ENCODE measurements at places on chromosomes 2 and 18.
A peak's percentile ranks its signal among the peaks of the same experiment; 100 is the strongest.

DNA sequence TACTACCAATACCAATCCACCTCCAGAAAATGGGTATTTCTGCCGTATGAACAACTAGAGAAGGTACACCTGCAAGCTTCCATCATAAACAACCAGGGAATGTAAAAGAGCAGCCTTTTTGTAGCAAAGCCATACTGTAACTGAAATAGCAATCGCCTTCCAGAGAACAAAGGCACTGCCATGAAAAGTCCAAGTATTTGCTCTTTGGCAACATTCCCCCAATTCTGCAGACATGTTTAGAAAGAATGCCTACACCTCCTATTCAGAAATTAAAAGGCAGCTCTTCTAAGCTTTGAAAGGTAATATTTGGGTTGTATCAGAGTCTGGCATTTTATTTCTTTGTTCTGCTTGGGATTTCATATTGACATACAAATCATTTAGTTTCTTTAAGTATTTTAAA, 487.7 kb downstream of the ERBB4 start:
- H3K4me1 ChIP-seq = no peaks in the 10 kb centered on the region
- H3K27me3 ChIP-seq = no peaks in the 10 kb centered on the region
- H3K27ac ChIP-seq = no peak overlapping the region

DNA sequence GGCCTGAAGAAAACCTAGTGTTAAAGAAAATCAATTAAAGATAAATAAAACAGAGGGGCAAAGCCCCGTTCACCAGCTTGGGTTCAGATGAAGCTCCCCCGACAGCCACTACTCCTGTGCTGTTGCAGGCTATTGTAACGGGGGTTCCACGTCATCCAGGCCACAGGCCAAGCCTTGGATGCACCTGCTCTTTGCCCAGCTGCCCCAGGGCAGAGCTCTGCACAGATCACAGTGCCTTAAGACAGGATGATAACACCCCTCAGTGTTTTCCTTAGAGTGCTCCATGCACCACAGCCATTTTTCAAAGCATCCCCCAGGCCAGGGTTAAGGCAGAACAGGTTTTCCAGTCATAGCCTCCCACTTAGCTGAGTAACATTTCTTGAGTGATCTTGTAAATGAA, 32.0 kb downstream of the FASTKD2 start:
- H3K27me3 ChIP-seq = no peaks in the 10 kb centered on the region
- H3K4me3 ChIP-seq = no peak overlapping the region
- H3K4me1 ChIP-seq = peaks cover 19% of the 10 kb centered on the region
- no peak for DNase-seq

DNA sequence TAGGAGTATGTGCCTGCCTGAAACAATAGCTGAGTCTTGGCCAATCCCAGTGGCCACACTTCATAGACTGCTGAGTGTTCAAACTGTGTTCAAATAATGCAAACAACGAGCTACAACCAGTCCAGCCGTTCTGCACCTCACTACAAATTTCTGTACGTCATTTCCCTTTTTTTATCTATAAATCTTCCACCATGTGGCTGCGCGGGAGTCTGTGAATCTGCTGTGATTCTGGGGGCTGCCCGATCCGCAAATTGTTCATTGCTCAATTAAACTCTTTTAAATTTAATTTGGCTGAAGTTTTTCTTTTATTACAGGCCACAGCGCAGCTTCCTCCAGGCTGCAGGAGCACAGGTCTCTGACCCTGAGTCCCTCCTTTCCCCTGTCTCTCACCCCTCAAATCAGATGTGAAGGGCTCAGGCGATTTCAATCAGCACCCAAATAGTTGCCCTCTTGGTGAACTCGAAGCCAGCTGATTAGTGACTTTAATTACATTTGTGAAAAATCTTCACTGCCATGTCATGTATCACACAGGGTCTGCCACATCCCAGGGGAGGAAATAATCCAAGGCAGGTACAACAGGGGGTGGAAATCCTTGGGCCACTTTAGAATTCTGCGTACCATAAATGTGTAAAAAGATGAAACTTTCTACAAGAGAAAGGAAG, 145.6 kb downstream of the NDUFA10 start:
- H3K36me3 ChIP-seq = no peaks in the 10 kb centered on the region
- DNase-seq = no peak
- no peaks in the 10 kb centered on the region for H3K27me3 ChIP-seq
- no peaks in the 10 kb centered on the region for H3K4me1 ChIP-seq
- H3K4me3 ChIP-seq = no peak overlapping the region

DNA sequence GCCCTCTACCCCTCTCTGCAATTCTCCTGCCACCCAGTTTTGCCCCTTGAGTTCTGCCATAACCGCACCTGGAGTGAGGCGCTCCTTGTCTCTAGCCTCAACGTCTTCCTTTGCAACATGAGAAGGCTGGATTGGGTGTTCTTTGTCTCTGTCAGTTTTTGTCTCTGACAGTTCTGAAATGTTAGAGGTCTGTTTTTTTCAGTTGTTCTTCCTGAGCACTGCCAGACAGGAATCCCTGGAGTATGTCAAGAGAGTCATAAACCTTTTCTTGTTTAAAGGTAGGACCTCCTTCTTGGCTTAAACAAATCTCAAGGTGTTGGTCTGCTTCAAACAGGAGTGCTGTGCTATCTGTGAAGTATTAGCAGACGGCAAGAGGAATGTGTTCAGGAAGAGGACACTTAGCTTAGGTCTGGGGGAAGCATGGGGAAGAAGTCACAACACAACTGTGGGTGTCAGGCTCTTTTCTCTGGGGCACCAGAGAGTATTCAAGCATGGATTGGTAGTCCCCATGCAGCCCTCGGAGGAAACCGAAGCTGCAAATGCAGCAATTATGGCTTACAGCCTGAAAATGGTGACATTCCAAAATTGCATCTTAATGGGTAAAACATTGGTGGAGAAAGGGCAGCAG, 32.3 kb downstream of the AFF3 start:
- H3K4me1 ChIP-seq = peaks cover 11% of the 10 kb centered on the region
- no peaks in the 10 kb centered on the region for H3K27me3 ChIP-seq
- no peak for DNase-seq
- H3K27ac ChIP-seq = no peak overlapping the region

GRCh38 chr2:240631548-240632305, 6.4 kb downstream of the GPR35 start:
- no peaks in the 10 kb centered on the region for H3K4me1 ChIP-seq
- no peak for DNase-seq
- H3K4me3 ChIP-seq = no peak overlapping the region
- H3K36me3 ChIP-seq = no peaks in the 10 kb centered on the region
- H3K27me3 ChIP-seq = no peaks in the 10 kb centered on the region
- no peak overlapping the region for H3K27ac ChIP-seq

GRCh38 chr18:32455361-32455760, 15.3 kb downstream of the GAREM1 start:
- H3K4me1 ChIP-seq = peaks cover 35% of the 10 kb centered on the region
- no peak for DNase-seq
- peak overlapping the region; percentile 67 for H3K27ac ChIP-seq
- no peak overlapping the region for H3K4me3 ChIP-seq
- no peaks in the 10 kb centered on the region for H3K36me3 ChIP-seq

GRCh38 chr2:84840306-84840705, 40.6 kb downstream of the TRABD2A start:
- H3K36me3 ChIP-seq = no peaks in the 10 kb centered on the region
- no peak overlapping the region for H3K4me3 ChIP-seq
- no peak for DNase-seq
- no peaks in the 10 kb centered on the region for H3K27me3 ChIP-seq
- no peak overlapping the region for H3K27ac ChIP-seq
- H3K4me1 ChIP-seq = no peaks in the 10 kb centered on the region

GRCh38 chr18:31578126-31578525, 13.6 kb upstream of the TTR start:
- H3K4me1 ChIP-seq = no peaks in the 10 kb centered on the region
- H3K36me3 ChIP-seq = no peaks in the 10 kb centered on the region
- H3K4me3 ChIP-seq = no peak overlapping the region
- DNase-seq = no peak

- no peaks in the 10 kb centered on the region for H3K36me3 ChIP-seq
- H3K4me1 ChIP-seq = no peaks in the 10 kb centered on the region
- H3K27ac ChIP-seq = peak overlapping the region; percentile 96
- no peaks in the 10 kb centered on the region for H3K27me3 ChIP-seq
These were observed 1.2 kb downstream of the BABAM2 start for GRCh38 chr2:27891673-27892105.

- no peak for DNase-seq
- H3K4me1 ChIP-seq = no peaks in the 10 kb centered on the region
- no peak overlapping the region for H3K4me3 ChIP-seq
These were observed 318.9 kb upstream of the SYT4 start for GRCh38 chr18:43596105-43596712.

GRCh38 chr18:25827228-25827627, 263.2 kb downstream of the SS18 start:
- no peak overlapping the region for H3K27ac ChIP-seq
- DNase-seq = no peak
- H3K4me1 ChIP-seq = peaks cover 25% of the 10 kb centered on the region
- no peaks in the 10 kb centered on the region for H3K36me3 ChIP-seq

DNA sequence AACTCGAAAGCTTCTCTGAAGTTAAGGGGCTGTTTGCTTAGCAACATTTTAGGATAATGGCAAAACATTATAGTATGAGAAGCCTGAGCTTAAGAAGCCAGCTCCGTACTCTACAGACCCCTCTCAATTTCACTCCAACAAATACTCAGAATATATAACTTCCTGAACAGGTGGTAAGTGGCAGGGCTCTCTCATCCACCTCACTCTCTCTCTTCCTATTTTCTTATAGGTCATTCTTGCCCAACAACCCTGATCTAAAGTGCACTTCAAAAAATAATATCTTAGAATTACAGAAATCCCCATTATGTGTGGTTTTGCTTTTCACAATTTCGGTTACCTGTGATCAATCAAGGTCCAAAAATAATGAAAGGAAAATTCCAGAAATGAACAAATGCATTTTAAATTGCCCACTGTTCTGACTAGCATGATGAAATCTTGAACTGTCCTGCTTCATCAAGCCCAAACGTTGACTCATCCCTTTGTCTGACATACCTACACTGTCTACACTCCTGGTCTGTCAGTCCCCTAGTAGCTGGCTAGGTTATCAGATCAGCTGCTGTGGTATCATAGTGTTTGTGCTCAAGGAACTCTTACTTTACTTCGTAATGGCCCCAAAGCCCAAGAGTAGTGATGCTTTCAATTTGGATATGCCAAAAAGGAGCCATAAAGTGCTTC, 122.8 kb upstream of the COL5A2 start:
- H3K4me3 ChIP-seq = no peak overlapping the region
- no peaks in the 10 kb centered on the region for H3K27me3 ChIP-seq
- H3K4me1 ChIP-seq = no peaks in the 10 kb centered on the region

- H3K27me3 ChIP-seq = no peaks in the 10 kb centered on the region
- H3K27ac ChIP-seq = no peak overlapping the region
- peaks cover 48% of the 10 kb centered on the region for H3K4me1 ChIP-seq
- DNase-seq = no peak
- H3K36me3 ChIP-seq = no peaks in the 10 kb centered on the region
- no peak overlapping the region for H3K4me3 ChIP-seq
These were observed 2.4 kb upstream of the ASB1 start for GRCh38 chr2:238424313-238424700.

DNA sequence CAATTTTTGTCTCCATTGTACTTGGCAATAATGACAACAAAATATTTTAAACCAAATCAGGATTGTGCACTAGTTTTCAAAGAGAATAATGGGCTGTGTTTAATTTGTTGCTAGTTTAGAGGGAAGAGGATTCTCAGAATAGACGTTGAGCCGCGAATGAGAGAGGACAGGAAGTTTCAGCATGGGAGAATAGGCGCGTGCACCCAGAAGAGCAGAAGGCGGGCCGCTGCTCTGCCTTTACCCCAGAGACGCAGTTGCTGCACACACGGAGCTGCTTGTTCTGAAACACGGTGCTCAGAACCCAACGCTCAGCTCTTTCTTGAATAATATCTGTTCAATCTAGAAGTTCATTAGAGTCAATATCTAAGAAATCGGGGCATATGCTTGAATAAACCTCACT, 223.4 kb downstream of the MYT1L start:
- no peak for DNase-seq
- no peaks in the 10 kb centered on the region for H3K27me3 ChIP-seq
- H3K36me3 ChIP-seq = no peaks in the 10 kb centered on the region
- no peak overlapping the region for H3K27ac ChIP-seq

- H3K36me3 ChIP-seq = no peaks in the 10 kb centered on the region
- no peaks in the 10 kb centered on the region for H3K4me1 ChIP-seq
- H3K27ac ChIP-seq = no peak overlapping the region
These were observed 695.1 kb downstream of the PLCL1 start for GRCh38 chr2:198499539-198499938.

- H3K36me3 ChIP-seq = no peaks in the 10 kb centered on the region
- no peak overlapping the region for H3K4me3 ChIP-seq
- no peak overlapping the region for H3K27ac ChIP-seq
- peaks cover 23% of the 10 kb centered on the region for H3K4me1 ChIP-seq
- DNase-seq = no peak
- H3K27me3 ChIP-seq = no peaks in the 10 kb centered on the region
These were observed 13.7 kb upstream of the ECEL1 start for GRCh38 chr2:232501331-232501771.

DNA sequence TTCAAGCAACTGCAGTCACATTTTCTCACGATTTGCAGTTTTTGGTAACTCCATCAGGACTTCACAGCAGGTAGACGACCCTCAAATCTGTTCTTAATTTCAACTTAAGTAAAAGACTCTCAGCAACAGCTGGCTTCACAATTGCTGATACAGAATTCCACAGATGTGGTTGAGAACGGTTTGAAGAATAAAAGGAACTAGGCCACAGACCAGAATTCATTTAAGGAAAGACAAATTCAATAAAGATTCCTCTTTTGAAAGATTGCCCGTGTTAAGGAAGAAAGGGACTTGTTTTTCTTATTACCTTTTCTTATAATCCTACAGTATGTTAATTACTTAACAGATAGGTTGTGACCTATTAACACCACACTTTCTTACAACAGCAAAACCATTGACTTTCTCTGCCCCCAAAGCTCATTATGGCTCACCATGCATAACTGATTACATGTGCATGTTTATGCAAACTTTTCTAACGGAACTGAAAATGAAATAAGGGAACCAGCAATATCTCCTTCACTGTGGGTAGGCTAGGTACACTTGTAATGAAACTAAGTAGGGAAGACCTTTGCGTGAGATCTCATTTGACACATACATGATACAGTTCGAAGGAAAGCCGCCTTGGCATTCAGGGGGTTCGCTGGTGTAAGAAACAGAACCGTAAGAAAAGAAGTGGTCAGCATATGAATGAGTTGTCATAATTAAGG, 4.7 kb upstream of the ZNF516 start:
- DNase-seq = no peak
- no peak overlapping the region for H3K27ac ChIP-seq
- no peak overlapping the region for H3K4me3 ChIP-seq
- no peaks in the 10 kb centered on the region for H3K27me3 ChIP-seq

DNA sequence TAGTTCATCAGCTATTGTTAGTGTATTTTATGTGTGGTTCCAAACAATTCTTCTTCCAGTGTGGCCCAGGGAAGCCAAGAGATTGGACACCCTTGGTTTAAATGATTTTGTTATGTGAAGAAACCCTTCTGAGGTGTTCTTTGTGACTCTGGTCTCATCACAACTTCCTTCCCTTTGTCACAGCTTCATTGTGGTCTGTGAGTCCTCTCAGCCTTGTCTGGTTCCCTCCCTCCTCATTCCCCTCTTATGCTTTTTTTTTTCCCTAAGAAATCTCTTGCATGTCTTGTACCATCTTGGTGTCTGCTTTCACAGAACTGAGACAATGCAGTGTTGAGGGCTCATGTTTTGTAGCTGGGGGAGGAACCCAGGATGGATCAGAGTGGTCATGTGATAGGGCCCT, 118.9 kb downstream of the TMEM182 start:
- H3K27me3 ChIP-seq = no peaks in the 10 kb centered on the region
- H3K4me3 ChIP-seq = no peak overlapping the region
- no peak for DNase-seq
- H3K36me3 ChIP-seq = no peaks in the 10 kb centered on the region
- no peak overlapping the region for H3K27ac ChIP-seq

Measured in right atrium auricular region (tissue), 2 donors.